CD4-positive, alpha-beta T cell treated with Interleukin-17A for 1 hour (primary cell): ENCODE measurements at places on chromosomes 1 and 21.

DNA sequence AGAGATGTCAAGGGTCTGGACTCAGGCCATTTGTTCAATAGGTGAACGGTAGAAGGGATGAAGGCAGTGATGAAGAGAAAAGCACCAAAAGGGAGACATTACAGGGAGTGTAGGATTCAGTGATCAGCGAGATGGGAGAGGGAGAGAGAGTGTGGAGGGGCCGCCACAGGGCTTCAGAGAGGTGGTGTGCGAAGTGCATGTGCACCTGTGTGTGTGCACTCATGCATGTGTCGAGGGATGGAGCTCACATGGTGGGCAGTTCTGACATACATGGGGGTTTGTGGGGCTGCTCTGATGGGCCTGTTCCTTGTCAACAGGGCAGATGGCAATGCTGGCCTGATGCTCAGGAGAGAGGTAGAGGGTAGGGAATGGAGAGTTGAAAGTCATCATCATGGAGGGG, 11.4 kb upstream of the KCNA2 start:
- no peak for DNase-seq

GRCh38 chr1:28521502-28522164, 15.8 kb downstream of the RCC1 start:
- no peak for DNase-seq

DNA sequence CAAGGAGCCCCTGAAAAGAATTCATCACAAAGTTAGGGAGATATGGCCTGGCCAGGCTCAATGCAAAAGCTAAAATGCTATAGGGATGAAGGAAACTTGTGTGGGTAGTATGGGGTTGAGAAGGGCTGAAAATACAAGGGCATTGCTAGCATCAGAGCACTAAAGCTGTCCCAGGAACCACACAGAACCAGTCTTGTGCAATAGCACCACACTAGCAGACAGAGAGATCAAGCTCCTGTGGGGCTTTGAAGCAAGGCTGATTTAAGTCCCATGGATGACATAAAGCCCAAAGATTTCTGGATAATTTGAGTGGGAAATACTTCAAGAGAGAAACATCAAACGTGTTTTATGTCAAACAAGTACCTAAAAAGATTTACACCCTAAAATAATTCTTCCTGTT, 97.1 kb downstream of the VAV3 start:
- DNase-seq = no peak

DNA sequence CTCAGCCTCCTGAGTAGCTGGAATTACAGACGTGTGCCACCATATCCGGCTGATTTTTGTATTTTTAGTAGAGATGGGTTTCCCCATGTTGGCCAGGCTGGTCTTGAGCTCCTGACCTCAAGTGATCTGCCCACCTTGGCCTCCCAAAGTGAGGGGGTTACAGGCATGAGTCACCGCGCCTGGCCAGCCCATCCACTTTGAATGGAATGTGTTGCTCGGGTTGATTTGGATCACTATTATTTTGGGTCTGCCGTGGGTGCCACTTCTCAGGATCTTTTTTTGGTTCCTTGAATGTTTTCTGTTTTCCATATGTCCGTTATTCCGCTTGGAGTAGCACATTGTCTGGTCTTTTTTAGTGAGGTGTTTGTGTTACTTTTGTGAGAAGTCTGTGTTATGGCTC, 17.0 kb downstream of the PCNT start:
- DNase-seq = no peak
